ENCODE measurements at places on chromosomes 13 and 19.

DNA sequence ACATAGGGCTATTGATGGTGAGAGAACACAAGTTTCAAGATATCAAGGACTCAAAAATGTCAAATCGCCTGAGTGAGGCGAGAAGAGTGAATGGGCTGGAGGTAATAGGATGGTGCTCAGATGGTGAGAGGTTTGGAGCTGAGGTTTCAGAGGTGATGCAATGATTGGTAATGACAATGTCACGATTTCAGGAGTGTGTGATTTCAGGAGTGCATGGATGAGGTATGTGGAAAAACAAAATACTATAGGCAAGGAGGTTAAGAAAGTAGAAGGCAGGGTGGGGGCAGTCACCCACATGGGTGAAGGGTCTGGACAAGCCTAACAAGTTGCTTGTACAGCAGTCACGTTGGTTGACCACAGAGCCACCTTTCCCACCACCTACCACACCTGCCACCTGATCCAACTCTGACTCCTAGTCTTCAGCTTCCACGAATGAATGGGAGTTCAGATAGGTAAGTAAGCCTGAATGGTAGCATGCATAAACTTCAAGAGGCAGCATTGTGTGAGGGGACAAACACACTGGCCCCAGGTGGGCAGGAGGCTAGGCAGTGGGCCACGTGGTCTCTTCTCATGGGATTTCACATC, 71.5 kb downstream of the RUBCNL start:
- no peak for DNase-seq

- no peak for DNase-seq
Measured at GRCh38 chr13:20461481-20461859, 64.2 kb downstream of the CRYL1 start.

- DNase-seq = no peak
Measured at GRCh38 chr13:109412283-109412901, 374.0 kb downstream of the IRS2 start.

GRCh38 chr13:31970231-31970930, 61.2 kb upstream of the FRY start:
- no peak for DNase-seq

DNA sequence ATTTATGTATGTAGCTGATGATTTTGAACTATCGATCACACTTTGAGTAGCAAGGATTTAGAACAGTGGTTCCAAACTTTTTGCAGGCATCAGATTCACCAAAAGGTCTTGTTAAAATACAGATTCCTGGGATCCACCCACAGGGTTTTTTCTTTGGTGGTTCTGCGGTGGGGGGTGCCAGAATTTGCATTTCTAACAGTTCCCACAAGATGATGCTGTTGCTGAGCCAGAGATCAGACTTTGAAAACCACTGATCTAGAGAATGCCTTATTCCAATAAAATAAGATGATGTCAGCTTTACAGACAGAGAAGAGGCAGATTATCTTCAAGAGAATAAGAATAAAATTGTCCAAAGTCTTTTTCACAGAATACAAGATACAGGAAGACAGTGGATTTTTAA, 80.9 kb upstream of the SHISA2 start:
- no peak for DNase-seq

DNA sequence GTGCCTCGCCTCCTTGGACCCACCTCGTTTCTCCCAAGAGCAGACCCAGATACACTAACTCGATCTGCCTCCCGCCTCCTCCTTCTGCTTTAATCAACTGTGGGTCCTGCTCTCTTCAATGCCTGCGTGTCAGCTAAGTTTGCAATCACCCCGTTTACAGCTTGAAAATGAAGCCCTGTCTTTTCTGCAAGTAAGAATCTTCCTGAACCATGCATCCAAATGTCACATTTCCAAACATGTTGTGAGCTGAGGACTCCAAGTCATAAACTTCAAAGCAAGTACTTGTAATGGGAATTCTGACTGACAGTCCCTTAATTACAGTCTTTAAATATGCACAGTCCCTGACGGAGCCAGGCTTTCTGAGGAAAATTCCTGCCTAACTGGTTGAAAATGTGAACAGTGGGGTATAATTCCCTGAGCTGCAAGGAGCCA, 154.9 kb upstream of the UQCRFS1 start:
- no peak for DNase-seq

- DNase-seq = no peak
Measured at GRCh38 chr13:83538636-83539035, 343.6 kb downstream of the SLITRK1 start.

- no peak for DNase-seq
Measured at GRCh38 chr19:10583036-10583776, 3.9 kb downstream of the AP1M2 start.

DNA sequence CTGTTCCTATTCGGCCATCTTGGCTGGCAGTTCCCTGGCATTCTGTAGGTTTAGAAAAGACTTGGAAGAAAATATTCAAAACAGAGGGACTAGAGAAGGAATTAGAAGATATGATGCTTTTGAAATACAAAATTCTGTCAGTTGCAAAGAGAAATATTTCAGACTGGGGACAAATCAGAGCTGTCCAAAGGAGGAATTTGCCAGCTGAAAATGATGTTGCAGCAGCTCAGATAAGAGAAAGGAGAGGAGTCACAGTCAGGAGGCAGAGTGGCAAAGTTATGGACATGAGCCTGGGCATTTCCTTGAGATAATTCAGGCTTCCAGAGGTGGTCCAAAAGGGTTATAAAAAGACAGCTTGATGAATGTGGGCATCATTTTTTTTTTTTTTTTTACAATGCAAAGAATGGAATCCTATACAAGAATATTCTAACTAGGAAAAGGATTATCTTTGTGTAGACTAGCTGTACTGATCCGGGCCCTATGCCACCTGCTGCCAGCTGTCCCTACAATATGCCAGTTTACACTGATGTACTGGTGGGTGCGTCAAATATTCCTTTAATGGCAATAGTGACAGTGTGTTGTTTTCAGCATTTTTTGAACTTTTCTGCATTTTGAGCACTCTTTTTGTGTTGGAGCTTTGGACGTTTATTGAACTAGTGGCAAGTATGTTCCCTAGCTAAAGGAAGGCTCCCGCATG, 31.8 kb upstream of the CBY2 start:
- no peak for DNase-seq

DNA sequence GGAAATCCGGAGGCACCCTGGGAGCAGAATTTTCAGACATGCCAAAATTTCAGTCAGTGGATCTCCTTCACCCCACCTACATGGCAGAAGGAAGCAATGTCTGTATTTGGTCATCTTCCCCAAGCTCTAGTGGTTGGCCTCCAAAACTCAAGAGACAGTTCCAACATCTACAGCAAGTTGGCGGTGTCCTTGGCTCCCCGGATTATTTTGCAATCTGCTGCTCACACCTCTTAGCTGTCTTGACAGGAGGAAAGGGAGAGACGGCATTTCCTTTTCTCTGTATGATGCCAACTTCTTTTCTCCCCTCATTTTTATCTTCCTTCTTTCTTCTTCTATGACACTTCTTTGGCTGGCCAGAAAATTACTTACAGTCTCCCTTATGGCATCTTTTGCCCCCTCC, 159.9 kb downstream of the SUCLA2 start:
- no peak for DNase-seq

DNA sequence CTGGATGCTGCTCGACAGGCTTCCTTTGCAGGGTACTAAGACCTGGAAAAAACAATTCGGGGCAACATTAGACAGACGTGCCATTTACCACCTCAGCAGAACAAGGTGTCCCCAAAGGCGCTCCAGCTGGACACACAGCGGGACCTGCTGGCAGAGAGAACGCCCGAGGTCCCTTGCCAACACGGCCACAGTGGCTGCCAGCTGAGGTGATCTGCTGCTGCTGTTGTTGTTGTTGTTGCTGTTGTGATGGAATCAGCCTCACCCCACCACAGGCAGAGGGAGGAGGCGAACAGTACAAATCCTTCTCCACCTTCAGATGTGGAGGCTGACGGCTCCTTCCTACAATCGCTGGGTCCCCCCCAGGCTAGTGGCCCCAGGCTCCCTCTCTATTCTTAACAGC, 25.2 kb downstream of the ANKRD27 start:
- no peak for DNase-seq

DNA sequence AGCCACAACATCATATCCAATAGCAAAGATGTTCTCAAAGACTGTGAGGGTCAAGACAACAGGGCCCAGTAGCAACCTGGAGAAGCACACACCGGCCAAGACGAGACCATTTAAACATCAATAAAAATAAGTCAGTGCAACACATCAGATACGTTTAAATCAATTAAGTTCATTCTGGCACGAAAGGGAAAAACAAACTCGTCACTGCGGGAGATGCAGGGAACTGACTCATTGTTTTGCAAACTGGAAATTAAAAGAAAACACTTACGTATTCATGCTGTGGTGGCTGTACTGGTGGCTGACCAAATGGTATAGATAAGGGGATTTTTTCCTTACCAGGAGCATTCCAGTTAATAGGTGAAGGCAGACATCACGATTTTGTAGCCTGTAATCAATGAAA, 26.3 kb upstream of the SLC15A1 start:
- no peak for DNase-seq

DNA sequence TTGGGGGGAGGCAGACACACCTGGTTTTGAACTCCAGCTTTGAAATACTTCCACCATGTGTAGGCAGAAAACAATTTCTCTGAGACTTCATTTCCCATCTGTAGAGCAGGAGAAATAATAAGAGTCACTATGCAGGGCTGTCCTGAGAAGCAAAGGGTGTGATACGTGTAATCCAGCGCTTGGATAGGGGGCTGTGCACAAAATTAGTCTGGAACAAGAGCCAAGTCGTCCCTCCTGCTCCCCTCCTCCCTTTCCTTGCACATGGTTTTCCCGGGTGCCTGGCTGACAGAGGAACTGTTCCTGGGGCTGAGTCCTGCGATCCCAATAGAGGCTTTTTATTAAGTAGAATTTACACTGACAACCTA, 29.6 kb upstream of the UBE2L5 start:
- no peak for DNase-seq

DNA sequence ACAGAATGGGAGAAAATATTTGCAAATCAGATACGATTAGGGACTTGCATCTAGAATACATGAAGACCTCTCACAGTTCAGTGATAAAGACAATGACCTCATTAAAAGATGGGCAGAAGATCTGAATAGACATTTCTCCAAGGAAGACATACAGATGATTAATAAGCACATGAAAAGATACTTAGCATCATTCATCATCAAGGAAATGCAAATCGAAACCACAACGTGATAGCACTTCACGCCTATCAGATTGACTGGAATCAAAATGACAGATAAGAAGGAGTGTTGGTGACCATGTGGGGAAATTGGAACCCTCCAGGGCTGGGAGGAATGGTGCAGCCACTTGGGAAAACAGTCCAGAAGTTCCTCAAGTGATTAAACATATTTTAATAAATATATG, 25.8 kb downstream of the CFAP97D2 start:
- no peak for DNase-seq

GRCh38 chr13:94345374-94346195, 133.9 kb downstream of the DCT start:
- DNase-seq = no peak

DNA sequence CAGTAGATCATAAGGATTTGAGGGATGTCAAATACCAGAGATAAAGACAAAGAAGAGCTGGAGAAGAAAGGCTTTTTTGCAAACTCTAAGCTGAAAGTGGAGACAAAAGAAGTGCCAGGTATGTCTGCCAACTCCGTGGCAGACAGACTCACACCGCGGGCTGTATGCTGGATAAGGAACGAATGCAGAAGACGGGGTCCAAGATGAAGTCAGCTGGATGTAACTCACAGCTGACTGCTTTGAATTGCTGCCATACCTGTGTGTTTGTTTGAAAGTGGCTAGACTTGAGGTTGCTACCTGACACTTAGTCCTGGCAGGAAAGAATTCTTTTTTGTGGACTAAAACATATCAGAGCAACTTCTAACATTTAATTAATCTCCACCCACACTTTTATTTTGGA, 398.8 kb downstream of the DLEU7 start:
- no peak for DNase-seq

- no peak for DNase-seq
Measured at GRCh38 chr13:112111239-112111857, 44.4 kb downstream of the SOX1 start.

DNA sequence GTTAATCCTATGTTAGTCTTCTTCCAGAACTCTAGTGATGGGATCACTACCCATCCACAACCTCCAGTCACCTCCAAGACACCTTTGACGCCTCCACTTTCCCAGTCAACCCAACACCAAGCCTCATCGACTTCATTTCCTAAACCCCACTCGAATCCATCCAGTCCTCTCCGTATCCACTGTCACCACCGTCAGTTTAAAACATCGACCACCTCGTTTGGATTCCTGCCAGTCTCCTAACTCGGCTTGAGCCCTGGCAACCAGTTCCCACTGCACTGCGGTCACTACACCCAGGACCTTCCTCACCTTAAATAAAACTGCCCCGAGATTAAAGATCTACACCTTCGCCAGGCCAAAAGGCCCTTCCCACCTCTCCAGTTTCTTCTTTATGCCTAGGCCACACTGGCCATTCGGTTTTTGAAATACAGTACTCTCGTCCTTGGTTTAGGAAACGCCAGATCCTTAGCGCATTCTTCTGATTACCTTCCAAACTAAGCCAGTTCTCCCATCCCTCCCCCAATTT, 1.2 kb downstream of the MTIF3 start:
- no peak for DNase-seq

- DNase-seq = no peak
Measured at GRCh38 chr13:26423629-26424028, 133.9 kb upstream of the WASF3 start.

GRCh38 chr13:112902101-112902651, 66.8 kb upstream of the MCF2L start:
- no peak for DNase-seq

Data from iPS DF 6.9 (cell line).